ENCODE measurements at places on chromosomes 7 and 10.

DNA sequence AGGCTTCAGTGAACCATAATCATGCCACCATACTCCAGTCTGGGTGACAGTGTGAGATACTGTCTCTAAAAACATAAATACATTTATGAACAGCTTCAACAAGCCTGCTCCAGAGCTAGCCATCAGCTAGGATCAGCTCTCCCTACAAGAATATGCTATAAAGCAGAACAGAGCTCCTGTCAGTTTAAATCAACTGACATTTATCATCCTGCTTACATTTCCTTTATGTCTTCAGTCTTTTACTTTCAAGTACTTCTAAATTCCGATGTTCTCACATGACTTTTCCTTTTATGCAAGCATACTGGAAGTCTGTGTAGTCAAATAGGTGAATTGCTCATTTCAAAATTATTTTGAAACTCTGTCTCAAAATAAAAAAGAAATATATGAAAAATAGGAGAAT, 64.6 kb downstream of the COA1 start:
- peak; percentile 33 for DNase-seq

GRCh38 chr10:49111320-49111698, 4.0 kb downstream of the VSTM4 start:
- no peak for DNase-seq

DNA sequence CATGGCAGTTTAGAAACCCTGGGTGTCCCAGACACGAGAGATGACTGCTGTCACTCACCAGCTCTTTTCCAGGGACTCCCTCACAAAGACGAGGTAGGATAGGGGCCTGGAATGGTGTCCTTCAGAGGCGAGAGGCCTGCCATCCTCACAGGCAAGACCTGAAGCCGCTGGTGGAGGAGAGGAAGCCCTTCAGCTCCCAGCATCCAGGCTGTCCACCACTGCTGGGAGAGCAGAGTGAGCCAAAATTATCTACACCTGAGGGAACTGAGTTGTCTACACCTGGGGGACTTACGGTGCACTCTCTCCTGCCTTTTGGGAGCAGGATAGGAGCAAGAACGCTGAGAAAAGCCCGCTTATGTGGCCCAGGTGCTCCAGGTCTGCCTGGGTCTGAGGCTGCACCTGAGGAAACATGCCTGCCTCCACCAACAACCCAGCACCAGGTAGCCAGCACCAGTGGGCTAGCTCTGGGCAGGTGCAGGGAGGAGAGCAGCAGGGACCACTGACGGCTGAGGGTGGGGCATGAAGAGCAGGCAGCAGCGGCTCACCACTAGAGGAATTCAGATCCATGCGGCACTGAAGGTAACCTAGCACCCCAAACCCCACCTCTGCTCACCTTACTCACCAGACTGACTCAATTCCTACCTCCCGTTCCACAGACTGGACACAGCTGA, 357.2 kb downstream of the SH2D4B start:
- no peak for DNase-seq

- no peak for DNase-seq
These were observed 2.2 kb upstream of the VIM start for GRCh38 chr10:17225808-17226207.

- DNase-seq = peak; percentile 87
These were observed 49.6 kb upstream of the SMNDC1 start for GRCh38 chr10:110354322-110354766.

DNA sequence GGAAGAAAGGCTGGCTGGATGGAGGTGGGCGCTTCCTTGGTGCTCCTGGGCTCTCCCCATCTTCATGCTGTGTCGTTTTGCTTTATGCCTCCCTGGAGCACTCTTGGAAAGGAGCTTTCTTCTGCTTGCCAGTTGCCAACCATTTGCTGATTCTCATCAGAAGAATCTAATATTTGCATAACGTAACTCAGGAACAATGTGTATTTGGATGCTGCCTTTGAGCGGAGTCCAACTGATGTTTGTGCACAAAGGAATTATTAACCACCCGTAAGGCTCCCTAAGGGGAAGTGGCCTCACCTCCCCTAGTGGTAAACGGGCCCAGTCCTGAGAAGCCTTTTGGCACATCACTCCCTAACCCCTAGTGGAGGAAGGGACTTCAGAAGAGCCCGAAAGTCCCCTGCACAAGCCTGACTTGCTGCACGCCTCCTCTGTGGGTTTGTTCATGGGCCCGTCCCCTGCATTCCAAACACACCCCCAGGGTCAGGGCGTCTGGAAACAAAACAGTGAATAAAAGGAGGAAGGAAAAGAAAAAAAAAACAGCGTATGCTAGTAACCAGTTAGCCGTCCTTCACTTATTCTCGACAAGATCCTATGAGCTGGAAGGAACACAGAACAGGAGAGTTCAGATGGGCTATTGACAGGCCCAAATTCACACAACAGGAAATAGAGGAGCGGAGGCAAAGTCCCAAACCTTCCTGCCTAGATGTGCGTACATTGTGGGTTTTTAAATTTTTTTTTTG, 602.2 kb downstream of the LRMDA start:
- peak; percentile 57 for DNase-seq

- DNase-seq = peak; percentile 77
These were observed 199.7 kb upstream of the FRMD4A start for GRCh38 chr10:14530465-14530864.

DNA sequence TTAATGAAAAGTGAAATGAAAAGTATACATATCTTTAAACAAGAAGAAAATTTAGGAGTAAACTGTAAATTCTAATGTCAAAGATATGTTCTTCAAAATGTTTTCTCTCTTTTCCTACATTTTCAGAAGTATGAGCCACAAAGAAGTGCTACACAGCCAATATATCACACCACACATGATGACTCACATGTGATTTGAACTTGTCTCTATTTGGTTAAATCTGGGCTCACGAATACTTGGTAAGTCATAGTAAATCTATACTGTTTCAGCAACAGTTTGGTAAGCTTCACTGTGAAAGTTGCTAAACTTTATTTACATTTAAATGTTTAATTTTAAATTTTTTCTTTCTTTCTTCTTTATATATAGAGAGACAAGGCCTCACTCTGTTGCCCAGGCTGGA, 380.6 kb upstream of the IGFBP3 start:
- DNase-seq = peak; percentile 58

DNA sequence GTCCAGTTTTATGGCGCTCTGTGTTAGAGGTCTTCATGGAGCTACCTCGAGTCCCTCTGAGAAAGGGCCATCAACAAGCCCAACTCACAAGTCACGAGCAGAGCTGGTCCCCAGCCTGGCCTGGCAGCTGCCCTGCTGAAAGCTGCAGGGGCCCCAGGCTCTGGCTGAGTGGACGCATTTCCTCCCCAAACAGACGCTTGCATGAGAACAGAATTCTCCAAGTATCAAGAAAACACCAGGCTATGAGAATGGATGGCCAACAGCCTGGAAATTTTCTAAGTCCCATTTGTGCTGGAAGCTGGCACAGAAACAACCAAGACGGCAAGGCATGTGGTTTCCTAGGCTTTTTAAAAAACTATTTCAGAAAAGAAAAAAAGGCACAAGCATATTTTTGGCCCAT, 114.8 kb downstream of the FAM53B start:
- DNase-seq = no peak

DNA sequence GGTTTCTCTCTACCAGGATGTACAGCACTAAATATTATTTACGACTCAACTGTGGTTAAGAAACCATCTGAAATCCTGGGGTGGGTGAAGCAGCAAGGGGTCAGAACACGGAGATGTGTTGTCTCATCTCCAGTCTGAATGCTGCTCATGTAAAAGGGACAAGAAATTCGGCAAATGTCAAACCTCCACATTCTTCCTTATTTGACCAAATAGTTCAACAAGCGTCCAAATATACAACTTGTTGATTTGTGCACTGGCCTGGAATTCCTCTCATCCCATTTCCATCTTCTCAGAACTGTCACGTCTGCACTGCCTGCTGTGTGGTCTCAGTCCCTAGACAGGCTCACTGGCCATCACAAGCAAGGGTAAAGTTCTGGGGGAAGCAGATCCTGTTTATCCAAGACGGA, 520.0 kb downstream of the PARD3 start:
- DNase-seq = peak; percentile 88

GRCh38 chr10:124035306-124035927, 58.0 kb downstream of the CHST15 start:
- no peak for DNase-seq

- no peak for DNase-seq
These were observed 139.8 kb downstream of the RPS24 start for GRCh38 chr10:78173360-78174015.

GRCh38 chr7:71497256-71497946, 365.5 kb downstream of the GALNT17 start:
- no peak for DNase-seq

DNA sequence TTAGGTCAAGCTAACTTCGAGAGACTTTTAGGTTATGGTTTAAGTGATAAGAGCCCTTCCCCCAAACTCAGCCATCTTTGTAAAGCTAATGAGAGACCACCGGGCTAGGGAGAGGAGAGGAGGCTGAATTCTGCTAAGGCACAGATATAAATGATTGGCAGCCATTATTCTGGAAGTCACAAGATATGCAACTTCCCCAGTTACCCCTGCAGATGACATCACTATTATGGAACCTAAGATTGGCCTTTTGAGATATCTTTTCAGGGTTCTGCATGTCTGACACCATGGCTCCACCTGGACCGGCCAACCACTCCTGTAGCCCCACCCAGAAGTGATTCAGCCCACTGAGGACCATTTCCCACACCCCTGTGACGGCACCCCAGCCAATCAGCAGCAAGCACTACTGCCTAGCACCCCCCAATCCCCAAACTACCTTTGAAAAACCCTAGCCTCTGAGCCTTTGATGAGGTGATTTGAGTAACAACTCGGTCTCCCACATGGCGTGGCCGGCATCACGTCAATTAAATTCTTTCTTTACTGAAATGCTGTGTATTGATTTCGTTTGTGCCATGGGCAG, 14.4 kb downstream of the VIPR2 start:
- no peak for DNase-seq

DNA sequence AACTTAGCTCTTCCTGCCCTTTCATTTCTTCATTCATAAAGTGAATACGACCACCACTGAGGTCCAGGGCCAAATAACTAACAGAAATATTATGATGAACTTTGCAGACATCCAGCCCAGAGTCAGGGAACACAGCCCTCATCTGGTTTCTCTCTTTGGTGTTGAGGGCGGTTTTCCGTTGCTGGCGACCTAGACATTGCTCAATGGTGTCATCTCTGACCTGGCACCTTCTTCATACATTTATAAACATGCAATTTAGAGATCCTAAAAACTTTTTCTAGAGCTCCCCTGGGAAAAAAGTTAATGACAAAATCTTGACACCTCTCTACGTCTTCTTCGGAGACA, 324 bp upstream of the TET1 start:
- DNase-seq = no peak
